ENCODE measurements at places on chromosomes 7 and 10.
A peak's percentile ranks its signal among the peaks of the same experiment; 100 is the strongest.

GRCh38 chr7:16423761-16424160 is 2.4 kb upstream of the CRPPA start:
- DNase-seq, result no peak

- DNase-seq, result peak; percentile 36
These were observed 172.9 kb downstream of the DKK1 start for GRCh38 chr10:52486840-52487611.

- DNase-seq, result no peak
These were observed 62.2 kb upstream of the KDM7A start for GRCh38 chr7:140238778-140239652.

DNA sequence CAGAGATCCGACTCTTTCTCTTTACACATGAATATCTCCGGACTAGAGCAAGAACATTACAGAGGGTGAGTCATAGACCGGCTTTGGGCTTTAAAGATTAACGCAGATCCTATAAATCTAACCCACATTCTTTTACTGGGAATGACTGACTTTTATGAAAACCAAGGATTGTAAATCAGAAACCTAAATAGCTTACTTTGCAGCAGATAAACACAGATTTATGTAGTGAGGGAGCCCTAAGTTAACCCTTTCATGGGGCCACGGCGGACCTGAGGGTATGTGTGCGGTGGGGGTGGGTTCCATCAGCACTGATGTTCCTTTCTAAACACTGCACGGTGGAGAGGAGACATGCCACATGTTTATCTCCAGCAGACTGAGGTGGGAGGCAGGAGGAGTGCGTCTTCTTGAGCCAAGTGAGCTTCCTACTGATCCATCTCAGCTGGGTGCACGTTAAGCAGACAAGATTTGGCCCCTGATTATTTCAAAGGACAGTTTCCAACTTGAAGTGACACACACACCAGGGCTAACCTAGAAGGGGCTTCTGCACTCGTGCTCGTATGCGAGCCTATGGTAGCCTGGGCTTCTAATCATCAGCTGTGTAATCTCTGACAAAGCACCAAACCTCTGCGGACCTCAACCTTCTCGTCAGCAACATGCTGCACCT is 127.6 kb downstream of the WDR11 start:
- DNase-seq, result no peak

DNA sequence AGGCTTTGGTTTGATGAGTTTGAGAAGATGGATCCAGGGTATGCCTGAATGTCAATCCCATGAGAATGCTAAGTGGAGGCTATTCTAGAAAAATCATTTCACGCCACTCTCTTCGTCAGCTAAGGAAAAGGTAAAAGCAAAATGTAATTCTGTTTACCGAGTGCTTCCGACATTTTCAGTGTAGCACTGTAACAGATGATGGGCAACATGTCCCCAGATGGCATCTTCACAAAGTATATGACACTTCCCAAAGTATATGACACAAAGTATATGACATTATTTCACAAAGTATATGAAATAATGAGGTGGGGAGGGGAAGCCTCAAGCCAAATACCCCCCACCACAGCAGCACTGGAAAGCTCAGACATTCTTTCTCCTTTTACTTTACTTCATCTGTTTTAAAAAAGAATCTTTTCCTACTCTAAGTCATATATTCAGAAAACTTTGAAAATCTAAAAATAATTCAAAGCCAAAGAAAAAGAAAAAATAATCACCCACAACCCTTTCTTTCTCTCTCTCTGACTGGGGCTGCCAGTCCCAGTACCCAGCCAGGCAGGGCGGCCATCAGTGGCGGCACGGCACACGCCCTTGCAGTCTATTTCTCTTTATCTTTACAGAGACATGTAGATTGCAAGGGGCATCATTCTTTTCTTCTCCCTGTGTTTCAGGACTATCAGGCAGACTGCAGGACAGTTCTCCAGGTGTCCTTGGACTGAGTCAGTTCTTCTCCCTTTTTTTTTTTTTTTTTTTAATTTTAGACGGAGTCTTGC is 179.8 kb downstream of the SNX10 start:
- no peak for DNase-seq

- no peak for DNase-seq
These were observed 76.7 kb downstream of the SKAP2 start for GRCh38 chr7:26787701-26788100.

DNA sequence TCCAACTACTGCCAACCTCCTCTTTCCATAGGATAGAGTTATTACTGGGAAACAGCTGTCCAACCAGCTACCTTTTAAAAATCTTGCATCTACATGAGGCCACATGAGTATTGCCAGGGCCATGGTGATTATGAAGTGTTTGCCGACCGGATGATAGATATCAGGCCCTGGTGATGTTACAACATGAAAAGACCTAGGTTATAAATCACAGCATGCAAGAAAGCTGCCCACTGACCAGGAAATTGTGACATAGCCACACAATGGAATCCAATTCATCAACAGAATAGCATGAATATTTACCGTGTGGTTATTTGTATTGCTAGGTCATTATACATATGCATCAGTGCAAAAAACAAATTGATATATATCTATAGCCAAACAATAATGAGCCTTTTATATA is 517.0 kb downstream of the INHBA start:
- no peak for DNase-seq

DNA sequence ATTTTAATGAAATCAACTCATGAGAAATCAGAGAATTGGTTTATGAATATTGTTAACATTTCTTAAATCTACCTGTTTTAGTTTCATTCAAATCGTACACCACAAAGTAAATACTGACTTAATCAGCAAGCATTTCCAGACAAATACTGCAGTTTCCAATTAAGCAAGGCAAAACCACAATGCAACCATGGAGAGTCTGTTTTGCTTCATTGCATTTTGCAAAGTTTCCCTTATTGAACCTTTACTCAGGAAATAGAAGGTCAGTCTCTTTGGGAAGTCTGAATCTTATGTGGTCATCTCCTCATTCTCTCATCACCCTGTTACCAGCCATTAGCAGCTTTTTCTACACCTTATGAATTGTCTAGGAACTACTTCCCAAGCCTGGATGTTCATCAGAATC is 400.5 kb downstream of the IPMK start:
- no peak for DNase-seq

- no peak for DNase-seq
These were observed 69.0 kb downstream of the FAM107B start for GRCh38 chr10:14705548-14706230.

DNA sequence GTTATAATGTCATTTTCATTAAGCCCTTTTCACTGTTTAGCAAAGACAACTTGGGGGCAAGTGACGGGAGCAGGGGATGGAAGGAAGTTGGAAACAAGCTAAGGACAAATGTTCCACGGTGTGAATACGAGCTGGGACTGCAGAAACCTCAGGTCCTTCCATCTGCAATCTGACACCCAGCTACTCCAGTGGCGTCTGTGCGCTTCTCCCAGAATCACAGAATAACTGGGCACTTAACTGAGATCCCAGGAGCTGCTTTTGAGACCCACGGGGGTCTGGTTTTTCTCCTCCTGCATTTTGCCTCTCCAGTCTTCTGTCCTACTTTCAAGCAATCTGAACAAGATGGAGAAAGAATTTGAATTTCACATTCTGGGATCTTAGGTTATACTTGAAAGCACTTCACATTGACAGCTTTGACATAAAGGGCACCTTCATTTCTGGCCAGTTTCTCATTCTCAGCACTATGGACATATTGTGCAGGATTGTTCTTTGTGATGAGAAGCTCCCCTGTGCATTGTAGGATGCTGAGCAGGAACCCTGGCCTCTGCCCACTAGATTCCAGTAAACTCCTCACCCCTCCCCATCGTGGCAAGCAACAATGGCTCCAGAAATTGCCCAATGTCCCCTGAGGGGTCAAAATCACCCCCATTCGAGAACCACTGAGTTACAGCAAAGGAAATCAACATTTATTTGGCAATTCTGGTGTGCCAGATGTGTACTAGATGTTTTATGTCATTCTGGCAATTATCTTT is 194.1 kb downstream of the CACNB2 start:
- no peak for DNase-seq

DNA sequence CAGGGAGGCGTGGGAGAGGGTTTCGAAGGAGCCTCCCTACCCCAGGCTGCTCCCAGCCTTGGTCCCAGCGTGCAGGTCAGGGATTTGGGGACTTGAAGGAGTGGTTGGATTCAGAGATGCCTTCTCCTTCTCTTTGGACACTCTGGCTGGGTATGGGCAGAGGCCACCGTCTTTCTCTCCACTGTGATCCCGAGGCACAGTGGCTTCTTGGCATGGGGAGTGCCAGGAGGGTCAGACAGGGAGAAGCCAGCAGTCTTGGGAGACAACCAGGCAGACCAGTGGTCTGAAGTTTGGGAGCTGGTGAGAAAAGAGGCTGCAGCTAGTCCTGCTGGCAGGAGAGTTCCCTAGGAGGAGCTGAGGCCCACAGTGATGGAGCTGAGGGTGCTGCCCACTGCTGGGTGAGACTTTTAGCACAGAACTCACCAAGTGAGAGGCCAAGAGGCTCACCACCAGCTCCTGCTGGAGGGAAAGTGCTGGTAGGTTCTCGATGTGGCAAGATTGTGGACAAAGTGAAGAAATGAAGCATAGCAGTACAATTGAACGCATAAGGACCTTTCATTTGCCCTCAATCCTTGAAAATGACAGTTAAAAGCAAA is 35.2 kb upstream of the WDFY4 start:
- no peak for DNase-seq

- DNase-seq, result peak; percentile 81
These were observed 171.2 kb downstream of the PRKAG2 start for GRCh38 chr7:151705636-151706276.

GRCh38 chr7:7156663-7157062 is 25.7 kb upstream of the C1GALT1 start:
- no peak for DNase-seq

- no peak for DNase-seq
These were observed 546 bp upstream of the HOXA3 start for GRCh38 chr7:27152816-27153442.

DNA sequence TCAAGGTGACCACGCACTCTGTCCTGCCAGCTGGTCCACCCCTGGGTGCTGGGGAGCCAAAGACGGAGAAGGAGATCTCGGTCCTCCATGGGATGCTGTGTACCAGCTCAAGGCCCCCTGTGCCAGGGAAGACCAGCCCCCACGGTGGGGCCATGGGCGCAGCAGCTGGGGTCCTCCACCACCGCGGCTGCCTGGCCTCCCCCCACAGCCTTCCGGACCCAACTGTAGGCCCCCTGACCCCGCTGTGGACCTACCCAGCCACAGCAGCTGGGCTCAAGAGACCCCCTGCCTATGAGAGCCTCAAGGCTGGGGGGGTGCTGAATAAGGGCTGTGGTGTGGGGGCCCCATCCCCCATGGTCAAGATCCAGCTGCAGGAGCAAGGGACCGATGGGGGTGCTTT is 5.4 kb downstream of the NYAP1 start:
- DNase-seq, result no peak

- no peak for DNase-seq
These were observed 2.8 kb downstream of the DOCK4 start for GRCh38 chr7:112203365-112203739.

GRCh38 chr7:26278770-26279169 is 12.9 kb upstream of the SNX10 start:
- DNase-seq, result peak; percentile 47

- no peak for DNase-seq
These were observed 468.2 kb upstream of the LRRTM3 start for GRCh38 chr10:66457629-66458028.

DNA sequence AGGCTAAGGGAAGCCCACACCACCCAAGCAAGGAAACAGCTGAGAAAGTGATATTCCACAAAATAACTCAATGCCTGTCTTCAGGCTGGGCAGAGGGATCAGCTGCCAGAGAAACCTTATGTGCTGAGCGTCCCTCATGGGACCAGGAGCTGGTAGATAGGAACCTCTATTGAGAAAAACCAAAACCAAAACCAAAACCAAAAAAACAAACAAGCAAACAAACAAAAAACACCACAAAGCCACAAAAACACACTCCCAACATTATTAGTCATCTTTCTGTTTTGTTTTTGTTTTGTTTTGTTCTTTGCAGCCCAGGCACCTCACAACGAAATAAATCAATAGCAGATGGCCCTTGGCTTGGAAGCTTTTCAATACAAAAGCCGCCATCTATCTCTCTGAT is 760.8 kb upstream of the CELF2 start:
- DNase-seq, result no peak

- DNase-seq, result no peak
These were observed 171.8 kb downstream of the PRKAG2 start for GRCh38 chr7:151704960-151705635.

DNA sequence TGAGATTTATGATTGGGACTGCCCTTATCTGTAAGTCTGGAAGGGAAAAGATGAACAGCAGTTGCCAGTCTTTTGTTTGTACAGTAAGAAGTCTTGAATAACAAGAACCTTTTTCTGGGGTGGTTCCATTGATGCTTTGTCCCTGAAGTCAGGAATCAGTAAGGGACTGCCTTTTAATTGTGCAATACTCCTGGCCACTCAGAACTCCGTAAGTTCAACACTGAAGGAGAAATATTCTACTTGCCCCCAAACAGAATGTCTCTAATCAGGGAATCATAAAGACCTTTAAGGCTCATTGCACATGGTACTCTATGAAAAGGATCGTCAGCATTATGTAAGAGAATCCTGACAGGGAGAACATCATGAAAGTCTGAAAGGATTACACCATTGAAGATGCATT is 361.4 kb downstream of the EXOC4 start:
- DNase-seq, result no peak

DNA sequence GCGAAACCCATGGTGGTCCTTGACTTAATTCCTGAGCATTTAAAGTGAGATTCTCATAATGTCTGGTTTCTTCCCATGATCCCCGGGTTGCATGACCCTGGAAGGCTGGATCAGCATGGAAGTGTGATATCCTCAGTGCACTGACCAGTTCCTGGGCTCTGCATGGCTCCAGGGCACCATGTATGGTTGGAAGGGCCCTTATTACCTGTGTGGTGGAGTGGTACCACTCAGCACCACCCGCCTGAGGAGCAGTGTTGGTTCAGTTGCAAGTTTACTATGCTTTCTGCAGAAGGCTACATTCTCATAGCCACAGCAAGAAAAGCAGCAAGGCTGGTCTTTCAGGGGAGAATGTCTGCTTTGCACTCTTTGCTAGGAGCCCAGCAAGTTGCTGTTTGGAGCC is 325.7 kb upstream of the MKI67 start:
- no peak for DNase-seq

DNA sequence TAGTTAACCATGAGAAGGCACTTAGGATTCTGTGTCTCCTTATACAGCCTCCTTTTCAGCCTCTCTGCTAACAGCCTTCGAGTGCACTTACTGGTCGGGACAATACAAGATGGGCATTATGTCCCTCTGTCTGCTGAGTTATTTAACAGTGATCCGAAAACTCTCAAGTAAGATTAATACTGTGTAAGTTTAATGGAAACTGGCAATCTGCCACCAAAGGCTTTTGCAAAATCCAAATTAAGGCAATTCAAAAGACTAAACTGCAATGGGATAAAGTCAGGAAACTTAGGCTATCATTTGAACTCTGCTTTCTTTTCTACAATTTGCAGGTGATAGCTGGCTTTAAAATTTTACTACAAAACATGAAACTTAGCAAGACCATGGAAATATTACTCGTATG is 477.8 kb downstream of the TFEC start:
- no peak for DNase-seq

GRCh38 chr10:85619832-85620231 is 746.8 kb downstream of the GRID1 start:
- DNase-seq, result no peak
